ENCODE measurements at places on chromosomes 6 and 20.

DNA sequence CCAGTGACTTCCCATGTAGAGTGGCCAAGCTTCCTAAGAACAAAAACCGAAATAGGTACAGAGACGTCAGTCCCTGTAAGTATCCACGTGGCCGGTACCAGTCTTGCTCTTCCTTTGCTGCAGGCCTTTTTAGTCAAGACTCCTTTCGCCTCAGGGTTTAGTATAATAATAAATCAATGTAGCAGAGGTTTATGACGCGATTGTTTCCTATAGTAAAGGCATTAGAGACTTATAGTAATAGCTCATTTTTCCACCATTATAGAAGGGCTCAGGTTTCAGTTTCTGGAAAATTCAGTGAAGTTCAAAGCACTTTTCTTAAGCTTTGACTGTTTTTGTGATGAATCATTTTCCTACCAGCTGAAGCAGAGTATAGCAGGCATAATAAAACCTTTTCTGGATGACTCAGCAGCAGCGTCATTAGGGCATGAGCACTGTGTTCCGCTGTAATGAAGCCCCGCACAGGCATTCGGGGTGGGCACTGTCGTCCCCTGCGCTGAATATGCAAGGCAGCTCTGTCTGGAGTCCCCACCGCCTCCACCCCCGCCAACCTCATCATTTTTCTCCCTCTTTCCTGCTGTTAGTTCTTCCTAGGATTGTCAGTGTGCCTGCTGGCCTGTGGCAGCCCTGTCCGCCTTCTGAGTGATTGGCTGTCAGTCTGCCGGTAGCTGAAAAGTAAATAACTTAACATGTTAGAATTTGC lies 51.3 kb downstream of the PTPN1 start:
- DNase-seq: peak; percentile 82

- no peak for DNase-seq
These were observed 86.0 kb downstream of the MYB start for GRCh38 chr6:135267085-135267484.

- DNase-seq: peak; percentile 32
These were observed 41.3 kb downstream of the TXLNB start for GRCh38 chr6:139250296-139251044.

- no peak for DNase-seq
These were observed 5.5 kb upstream of the TFAP2D start for GRCh38 chr6:50707652-50708300.

- no peak for DNase-seq
These were observed 15.1 kb downstream of the HMGN4 start for GRCh38 chr6:26553264-26553634.

DNA sequence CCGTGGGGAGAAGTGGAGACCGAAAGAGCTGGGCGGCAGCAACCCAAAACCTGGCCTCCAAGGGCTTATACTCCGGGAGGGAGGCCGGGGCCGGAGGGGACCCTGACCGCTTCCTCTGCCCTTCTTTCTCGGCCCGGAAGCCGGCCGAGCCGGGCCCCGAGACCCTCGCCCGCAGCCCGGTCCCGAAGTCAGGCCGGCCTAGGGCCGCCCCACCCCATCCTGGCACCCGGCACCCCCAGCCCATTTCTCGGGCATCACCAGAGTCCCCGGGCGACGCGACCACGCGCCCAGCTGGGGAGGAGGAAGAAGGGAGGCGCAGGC lies 572 bp upstream of the ZDHHC14 start:
- no peak for DNase-seq

GRCh38 chr6:84182001-84182400 lies 45.4 kb downstream of the CEP162 start:
- no peak for DNase-seq

DNA sequence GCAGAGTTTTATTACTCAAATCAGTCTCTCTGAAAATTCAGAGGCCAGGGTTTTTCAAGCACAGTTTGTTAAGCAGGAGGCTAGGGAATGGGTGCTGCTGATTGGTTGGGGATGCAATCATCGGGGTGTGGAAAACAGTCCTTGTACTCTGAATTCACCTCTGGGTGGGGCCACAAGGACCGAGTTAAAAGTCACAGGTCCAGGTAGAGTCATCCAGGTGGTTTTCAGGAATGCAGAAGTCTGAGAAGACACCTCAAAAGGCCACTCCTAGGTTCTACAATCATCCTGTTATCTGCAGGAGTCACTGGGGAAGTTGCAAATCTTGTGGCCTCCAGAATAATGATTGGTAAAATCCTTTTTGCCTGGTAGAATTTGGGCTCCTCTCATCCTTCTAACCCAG lies 371.2 kb upstream of the SULF2 start:
- no peak for DNase-seq

DNA sequence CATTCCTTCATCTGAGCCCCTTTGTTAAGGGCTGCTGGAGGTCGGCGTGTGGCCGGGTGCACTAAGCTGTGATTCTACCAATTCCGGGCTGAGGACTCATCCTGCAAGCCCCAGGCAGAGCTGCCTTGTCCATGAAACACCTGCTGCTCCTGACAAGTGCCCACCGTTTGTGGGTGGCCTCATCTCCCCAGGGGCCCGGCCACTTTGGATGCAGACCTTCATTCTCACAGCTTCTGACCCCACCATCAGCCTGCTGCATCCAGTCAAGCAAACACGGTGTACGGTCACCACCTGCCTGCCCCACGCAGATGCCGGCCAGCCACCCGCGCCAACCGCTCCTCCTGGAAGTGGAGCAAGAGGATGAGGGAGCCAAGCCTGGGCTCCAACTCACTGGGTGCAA lies 382.7 kb downstream of the THBS2 start:
- no peak for DNase-seq

- no peak for DNase-seq
These were observed 2.4 kb upstream of the PKHD1 start for GRCh38 chr6:52089758-52090348.

- no peak for DNase-seq
These were observed 131.0 kb upstream of the BMP2 start for GRCh38 chr20:6636209-6637159.

GRCh38 chr6:119278625-119279024 lies 70.9 kb downstream of the MAN1A1 start:
- DNase-seq: no peak

DNA sequence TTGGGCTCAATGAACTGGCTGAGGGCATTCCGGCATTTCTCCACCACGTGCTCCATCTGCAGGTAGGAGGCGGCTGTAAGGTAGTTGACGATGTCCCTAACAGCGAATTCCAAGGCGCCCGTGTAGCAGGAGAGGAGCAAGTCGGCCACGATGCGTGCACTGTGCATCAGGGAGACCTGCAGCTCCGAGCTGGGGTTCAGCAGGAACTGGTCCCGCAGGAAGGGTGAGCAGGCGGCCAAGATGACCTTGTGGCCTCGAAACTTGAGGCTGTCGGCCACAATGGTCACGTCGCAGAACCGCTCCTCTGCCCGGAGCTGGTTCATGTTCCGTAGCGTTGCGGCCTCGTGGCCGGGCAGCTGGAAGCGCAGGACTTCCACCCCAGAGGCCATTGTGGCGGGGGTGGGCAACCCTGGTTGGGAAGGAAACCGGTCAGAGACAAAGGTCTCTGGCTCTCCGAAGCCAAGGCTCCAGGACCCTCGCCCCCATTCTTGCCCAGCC lies 920 bp downstream of the ZBTB12 start:
- no peak for DNase-seq

DNA sequence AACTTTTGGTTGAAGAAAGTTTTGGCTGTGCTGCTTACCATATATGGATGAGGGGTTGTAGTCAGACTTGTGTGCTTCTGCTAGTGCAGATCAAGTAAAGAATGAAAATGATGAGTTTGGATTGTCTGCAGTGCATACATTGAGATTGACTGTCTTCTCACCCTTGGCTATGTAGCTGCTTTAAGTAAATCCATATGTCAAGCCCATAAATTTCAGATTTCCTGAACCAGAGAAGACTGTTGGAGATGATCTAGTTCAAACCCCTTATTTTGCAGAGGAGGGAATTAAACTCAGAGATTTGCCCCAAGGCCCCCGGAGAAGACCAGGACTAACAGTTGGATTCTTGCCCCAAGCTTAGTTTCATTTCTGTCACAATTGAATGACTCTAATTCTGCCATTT lies 67.2 kb downstream of the PKIB start:
- no peak for DNase-seq

- DNase-seq: no peak
These were observed 53.0 kb upstream of the ANKEF1 start for GRCh38 chr20:9981829-9982228.

DNA sequence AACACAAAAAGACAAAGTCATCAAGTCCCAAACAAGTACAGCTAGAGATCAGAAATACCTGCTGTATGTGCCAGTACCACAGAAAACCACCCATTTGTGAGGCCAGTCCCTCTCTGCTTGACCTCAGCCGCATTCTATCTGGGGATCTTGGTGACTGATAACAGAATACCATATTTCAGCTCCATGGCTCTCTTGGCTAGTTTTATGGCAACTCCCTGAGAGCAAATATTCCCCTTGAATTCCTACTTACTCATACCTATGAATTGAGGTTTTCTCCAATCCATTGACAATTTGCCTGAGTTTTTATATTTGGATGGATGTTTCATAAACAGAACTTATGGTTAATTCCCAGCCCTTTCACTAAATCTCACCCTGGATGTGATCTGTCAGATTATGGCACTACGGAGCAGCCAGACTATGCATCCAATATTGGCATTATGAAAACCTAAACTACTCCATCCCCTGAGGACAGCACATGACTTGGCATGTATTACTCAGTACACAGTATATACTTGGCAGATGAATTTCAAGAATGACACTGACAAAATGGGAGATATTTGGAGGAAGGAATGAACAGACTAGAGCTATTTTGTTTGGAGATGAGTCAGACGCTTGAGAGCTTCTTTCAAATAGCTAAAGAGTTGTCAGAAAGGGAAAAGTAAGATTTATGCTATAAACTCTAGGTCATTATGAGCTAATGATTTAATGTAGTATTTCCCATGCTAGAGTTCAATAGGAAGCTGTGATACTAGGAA lies 95.7 kb downstream of the PRDM1 start:
- DNase-seq: no peak

GRCh38 chr20:10454151-10454750 lies 19.1 kb downstream of the SLX4IP start:
- DNase-seq: no peak

DNA sequence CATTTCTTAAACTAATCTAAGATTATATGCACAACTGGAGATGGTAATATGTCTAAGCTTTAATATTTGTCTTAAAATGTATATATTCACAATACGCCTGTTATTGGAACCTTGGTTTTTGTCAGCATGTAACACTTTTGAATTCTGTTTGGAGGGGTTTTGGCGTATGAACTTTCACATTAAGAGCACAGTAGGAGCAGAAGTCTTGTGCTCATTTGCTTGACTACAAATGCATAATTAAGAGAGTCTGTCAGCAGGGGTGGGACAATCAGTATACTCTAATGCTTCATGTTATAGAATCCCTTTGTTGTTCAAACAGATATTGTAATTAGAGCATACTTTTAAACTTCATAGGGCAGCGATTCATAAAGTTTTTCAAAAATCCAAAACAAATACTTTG lies 112.8 kb downstream of the QKI start:
- no peak for DNase-seq

DNA sequence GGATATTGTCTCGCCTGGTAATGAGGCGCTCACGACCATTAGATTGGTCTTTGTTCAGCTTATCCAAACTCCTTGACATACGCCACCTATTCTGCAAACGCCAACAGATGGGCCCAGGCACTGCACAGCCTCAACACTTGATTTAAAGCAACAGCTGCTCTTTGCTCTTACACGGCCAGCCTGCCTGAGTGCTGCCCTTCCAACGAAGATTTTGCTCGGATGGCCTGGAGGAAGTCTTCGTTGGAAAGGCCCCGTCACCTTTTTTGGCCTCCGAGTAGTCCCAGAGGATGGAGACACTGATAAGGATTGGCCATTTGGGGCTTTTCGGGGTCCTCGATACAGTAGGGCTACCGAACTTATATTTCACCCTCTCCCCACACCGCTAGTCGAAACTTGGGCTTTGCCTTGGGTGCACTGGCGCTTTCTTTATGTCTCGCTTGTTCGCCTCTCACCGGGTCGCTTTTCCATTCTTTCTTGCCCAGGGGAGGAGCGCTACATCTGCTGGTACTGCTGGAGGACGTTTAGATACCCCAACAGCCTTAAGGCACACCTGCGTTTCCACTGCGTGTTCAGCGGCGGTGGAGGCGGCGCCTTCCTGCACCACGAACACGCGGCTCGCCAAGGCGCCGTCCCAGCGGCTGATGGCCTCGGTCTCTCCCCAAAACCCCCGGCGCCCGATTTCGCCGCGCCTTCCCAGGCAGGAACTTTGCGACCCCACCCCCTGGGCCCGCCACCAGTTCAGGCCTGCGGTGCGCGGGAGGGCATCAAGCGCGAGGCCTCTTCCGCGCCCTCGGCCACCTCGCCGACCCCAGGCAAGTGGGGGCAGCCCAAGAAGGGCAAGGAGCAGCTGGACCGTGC lies 6.1 kb downstream of the PRDM13 start:
- DNase-seq: no peak

GRCh38 chr6:30678964-30679726 lies 6.3 kb upstream of the DHX16 start:
- no peak for DNase-seq

DNA sequence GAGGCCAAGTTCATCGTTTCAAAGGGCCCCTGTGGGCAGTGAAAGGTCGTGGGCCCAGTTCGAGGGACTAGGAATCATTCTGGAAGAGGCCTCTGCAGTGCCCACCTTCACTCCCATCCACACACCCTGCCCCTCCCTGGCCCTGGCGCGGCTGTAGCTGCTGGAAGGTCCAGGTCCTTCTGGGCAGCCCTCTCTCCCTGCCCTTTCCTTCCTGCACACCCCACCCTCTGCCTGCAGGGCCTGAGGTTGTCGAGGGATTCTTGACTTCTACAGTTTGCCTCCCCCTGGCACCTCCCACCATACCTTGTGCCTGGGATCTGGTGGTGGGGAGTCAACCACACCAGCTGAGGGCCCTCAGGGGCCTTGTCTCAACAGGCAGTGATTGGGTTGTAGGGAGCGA lies 4.5 kb upstream of the MYT1 start:
- no peak for DNase-seq

DNA sequence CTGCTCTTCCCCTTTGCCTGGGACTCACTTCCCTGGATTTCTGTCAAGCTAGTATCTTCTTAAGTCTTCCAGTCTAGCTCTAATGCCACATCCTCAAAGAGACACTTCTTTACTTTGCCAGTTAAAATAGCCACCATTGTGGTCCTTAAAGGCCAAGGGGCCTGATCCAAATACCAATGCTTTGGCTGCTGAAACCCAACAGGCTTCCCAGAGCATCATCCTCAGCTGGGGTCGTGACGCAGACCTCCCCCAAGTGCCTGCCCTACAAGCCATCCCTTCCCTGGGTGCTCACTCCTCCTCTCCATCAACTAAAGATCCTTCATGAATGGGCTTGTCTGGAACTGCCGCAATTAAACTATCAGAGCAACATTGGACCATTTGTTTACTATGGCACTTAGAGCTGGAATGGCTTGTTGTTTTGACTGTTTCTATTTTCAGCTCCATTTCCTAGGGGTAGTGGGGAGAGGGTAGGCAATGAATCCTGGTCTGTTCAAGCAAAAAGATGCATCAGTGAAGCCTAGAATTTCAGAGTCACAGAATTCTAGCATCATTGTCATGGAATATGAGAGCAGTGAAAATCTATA lies 79.6 kb upstream of the SIRPA start:
- DNase-seq: no peak
